NCI-H187 treated with DMSO at 0.1 percent for 48 hours (cell line): ENCODE measurements at places on chromosomes 6 and 20.

GRCh38 chr20:32970973-32971300 is 33.3 kb downstream of the SUN5 start:
- no peak for DNase-seq

DNA sequence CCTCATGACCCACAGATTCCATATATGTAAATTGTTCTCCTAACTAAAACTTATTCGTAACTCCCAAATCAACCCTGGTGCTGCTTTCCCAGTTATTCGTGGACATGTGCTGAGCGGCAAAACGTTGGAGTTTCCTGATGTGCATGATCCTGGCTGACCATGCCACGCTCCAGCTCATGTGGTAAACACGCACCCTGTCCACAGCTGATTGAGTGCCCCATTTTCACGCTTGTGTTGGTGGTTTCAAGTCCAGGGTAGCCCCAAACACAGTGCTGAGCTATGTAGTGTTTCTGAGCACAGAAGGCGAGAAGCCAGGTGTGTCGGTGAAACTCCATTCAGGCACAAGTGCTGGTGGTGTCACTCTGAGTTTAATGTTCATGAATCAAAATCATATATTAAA is 19.1 kb upstream of the FOXC1 start:
- no peak for DNase-seq

DNA sequence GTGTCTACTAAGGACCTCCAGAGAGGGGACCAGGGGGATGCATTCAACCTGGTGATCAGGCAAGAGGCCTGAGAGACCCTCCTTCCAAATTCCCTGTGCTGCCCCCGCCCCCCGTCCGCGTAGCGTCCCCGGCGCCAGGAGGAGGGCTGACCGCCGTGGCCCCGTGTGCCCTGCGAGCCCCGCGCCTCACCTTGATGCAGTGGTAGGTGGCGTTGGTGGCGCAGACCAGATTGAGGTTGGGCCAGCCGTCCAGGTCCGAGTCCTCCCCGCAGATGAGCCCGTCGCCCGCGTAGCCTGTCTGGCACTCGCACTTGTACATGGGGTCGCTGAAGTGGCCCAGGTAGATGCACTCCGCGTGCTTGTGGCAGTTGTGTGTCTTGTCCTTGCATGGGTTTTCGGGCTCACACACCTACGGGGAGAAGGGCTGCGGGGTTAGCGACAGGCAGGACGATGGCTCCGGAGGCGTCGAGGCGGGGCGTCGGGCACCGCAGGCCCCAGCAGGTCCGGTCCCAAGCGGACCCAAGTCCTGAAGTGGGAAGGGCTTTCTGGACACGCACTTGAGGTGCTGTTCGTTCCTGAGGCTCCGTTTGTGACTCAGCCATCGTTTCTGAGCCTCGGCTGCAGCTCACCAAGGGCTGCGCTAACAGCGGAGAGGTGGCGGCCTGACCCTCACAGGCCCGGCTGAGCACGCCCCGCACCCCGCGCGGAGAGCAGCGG is 21.7 kb downstream of the THBS2 start:
- DNase-seq = no peak

DNA sequence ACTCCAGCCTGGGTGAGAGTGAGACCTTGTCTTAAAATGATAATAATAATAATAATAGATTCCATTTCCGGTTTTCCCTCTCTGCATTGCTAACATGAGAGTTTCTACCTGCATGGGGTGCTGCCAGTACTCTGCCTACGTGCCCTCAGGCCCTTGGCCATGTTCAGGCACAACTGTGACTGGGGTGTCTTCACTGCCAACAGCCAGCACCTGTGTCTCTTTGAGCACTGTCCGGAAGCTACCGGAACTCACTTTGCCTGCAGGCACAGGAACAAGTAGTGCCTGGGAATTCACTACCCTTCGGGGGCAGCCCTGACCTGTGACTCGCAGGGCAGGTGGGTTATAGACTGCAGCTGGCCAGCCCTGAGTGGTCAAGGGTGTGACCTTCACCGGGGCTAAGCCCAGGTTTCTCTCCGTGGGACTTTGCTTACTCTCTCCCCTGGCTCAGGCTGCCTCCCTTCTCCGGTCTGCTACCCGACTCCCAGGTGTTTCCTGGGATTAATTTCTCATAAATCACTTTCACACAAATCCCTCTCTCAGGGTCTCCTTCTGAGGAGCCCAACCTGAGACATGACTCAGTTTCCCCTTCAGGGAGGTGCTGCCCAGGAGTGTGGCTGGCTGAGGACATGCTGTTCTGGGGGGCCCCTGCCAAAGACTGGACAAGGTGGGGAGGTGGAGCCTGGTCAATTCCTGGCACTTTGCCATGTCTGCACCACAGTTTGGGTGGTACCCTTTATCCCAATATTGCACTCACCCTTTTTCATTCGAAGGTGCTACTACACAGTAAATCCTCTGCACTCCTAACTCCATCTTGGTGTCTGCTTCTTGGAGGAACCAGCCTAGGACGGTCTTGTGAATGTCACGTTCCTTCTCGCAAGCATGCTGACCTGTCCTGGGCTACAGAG is 79.5 kb upstream of the RALGAPA2 start:
- DNase-seq = no peak

GRCh38 chr6:53547166-53547810 is 2.4 kb upstream of the GCLC start:
- DNase-seq = no peak

- no peak for DNase-seq
Observed at GRCh38 chr6:130240232-130240631, 17.5 kb upstream of the SAMD3 start.

GRCh38 chr20:19944772-19945459 is 72.2 kb upstream of the NAA20 start:
- DNase-seq = no peak

GRCh38 chr20:21505810-21506530 is 7.9 kb downstream of the NKX2-2 start:
- DNase-seq = no peak

GRCh38 chr20:44426879-44427790 is 48.5 kb upstream of the TTPAL start:
- no peak for DNase-seq

DNA sequence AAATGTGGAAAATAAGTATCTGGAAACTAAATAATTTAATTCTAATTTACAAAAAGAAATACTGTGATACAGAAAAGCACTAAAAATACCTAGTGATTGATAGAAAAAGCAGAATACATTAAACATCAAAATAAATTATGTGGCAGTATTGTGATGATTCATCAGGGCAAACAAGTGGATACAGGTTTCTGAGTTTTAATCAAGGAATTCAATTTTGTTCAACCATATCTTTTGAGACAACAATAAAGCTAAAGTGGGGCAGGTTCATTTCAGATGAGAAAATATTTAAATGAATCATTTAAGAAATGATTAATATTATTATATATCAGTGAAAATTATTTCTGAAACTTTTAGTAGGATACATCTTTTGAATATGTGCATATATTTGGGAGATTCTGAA is 49.8 kb downstream of the GRIK2 start:
- DNase-seq = no peak

DNA sequence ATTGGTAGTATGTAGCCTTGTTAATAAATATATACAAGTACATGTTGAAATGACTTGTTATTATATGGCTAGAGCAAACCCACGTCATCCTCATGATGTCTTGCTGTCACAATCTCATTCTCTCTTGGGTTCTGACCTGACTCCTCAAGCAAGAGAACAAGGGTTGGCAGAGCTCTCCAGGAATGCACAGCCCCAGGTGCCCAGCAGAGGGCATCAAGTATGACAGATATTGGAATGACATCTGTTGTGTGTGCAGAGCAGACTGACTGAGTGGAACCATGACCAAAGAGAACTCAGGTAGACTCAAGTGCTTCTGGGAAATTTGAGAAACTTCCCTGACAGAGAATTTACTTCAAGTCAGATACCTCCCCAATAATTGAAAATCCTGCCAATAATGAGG is 90.6 kb downstream of the PAX1 start:
- DNase-seq = no peak

DNA sequence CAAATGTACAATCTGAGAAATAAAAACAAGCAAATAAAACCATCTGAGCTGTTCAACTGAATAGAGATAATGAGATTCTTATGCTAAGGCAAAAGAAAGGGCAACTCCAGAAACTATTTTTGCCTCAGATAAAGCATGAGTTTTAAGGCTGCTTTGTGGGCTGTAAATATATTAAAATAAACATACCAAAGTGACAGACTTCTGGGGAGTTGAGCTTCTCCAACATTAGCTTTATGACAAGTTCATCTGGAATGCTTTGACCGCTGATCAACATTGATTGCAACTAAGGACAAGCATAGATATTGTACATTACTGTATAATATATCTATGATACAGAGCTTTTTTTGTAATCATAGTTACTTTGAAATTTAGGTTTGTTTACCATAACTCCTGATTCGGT is 19.3 kb downstream of the AK9 start:
- no peak for DNase-seq

DNA sequence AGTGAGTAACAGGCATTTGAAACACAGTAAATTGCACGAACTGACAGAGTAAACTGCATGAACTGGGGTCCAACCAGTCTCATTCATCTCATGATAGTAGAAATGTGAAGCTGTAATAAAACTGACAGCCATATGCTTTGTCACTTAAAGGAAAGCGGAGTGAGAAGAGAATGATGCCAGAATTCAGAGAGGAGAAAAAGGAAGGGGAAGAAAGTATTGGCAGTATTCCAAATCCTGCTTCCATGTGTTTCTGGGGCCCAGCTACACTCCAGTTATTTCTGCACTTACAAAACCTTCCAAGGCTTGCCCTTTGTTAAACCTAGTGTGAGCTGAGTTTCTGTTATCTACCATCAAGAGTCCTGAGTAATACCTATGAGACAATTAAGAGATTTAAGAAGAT is 17.2 kb downstream of the SNX14 start:
- no peak for DNase-seq

- no peak for DNase-seq
Observed at GRCh38 chr6:116304538-116305097, 24.9 kb upstream of the TSPYL1 start.

- DNase-seq = no peak
Observed at GRCh38 chr20:51531141-51531710, 11.3 kb downstream of the NFATC2 start.

DNA sequence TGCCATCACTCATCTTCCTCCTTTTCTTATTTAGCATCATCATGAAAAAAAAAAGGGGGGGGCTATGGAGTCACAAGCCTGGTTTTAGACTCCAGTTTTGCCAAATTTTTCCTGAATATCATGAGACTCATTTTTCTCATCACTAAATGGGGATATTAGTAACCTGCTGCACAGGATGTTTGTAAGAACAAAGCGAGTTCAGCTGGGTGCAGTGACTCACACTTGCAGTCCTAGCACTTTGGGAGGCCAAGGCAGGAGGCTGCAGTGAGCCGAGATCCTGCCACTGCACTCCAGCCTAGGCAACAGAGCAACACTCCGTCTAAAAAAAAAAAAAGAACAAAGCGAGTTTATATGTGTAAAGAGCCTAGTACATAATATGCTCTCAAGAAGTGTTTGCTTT is 82.8 kb downstream of the TFAP2A start:
- DNase-seq = no peak

- no peak for DNase-seq
Observed at GRCh38 chr6:127013865-127014264, 104.6 kb upstream of the RSPO3 start.

- no peak for DNase-seq
Observed at GRCh38 chr20:59988141-59988540, 29.9 kb downstream of the CDH26 start.

GRCh38 chr6:108621117-108621516 is 60.4 kb downstream of the FOXO3 start:
- no peak for DNase-seq

DNA sequence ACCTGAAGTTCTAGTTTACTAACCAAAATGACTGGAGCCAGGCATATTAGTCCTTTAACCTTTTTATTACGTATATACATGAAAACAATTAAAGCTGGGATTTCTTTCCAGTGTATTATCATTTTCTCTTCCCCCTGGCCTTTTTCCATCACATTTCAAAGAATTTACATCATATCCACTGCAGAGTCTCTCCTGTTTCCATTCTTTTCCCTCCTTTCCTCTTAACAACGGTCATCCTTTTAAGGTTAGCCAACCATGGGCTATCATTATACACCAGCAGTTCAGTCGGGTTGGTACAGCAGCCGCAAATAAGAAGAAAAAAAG is 104.6 kb downstream of the TFAP2A start:
- DNase-seq = no peak

GRCh38 chr6:158471339-158471738 is 88.6 kb upstream of the TMEM181 start:
- no peak for DNase-seq

GRCh38 chr20:4688305-4688704 is 33.4 kb upstream of the PRND start:
- DNase-seq = no peak

DNA sequence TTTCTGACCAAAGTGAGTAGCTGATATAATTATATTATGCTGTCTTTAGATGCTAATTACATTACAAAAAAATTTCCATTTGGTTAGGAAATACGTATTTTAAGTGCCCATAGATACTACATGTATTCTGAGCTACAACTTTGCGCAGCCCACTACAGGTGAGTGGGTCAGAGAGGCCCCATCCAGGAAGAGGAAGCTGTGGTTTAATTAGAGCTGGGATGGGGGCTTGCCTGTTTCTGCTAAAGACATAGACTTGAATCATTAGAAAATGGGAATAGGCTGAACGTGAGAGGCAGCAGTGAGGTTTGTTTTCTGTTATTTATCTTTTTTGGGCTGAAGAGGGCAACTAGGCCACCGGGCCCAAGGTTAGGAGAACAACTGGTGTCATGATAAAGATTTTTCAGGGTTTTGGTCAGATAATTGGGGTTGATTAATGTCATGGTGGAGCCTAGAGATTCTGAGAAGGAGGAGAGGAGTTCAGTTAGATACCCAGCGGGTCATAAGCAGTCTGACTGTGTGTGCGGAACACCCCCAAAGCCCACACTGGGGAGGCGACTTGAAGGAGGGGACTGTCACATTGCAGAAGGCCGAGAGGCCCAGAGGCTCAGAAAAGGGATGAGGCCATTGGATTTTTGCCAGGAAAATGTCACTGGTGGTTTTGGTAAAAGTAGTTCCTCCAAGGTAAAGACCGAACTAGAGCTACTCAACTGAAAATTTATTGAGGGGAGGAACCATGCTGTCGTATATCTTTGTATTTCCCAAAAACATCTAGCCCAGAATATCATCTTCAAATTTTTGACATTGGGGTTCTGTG is 14.5 kb upstream of the IRF4 start:
- no peak for DNase-seq

- DNase-seq = no peak
Observed at GRCh38 chr6:14703586-14703985, 542.3 kb upstream of the JARID2 start.

DNA sequence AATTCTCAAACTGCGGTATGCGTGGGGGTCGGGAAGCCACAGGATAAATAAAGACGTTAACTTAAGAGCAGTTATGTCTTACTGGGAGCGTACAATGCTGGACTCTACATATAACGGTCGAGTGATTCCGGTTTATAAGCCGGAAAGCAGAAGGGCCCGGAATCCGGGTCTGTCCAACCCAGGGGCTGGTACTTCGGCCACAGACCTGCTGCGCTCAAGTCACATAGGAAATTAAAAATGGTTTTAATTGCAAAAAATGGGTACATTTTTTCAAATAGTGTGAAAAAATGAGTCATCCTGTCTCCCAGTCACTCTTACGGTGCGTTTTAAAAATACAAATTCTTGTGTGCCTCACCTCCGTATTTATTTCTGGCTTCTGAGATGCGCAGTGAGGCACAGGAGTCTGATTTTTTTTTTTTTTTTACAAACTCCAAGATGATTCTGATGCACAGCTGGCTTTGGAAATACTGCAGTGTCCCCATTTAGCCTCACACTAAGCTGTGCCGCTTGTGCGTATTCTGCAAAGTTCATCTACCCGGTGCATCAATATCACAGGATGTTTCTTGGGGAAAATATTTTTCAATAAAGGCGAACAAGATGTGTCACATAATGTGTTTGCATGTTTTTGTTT is 1.0 kb downstream of the PCIF1 start:
- no peak for DNase-seq
